Body of pancreas (tissue), 4 donors: ENCODE measurements at places on chromosomes 7 and 10. TPM values are rescaled to one million over a fixed set of nuclear protein-coding genes. Genes with fewer than 3 reads are reported as not detected.

The ADRB1 gene
- 8.6 TPM for total RNA-seq

The STEAP2 gene
- 9.2 TPM for total RNA-seq

The ADAMTS14 gene
- 0.33 TPM for total RNA-seq

The GNAT3 gene
- total RNA-seq: 0.26 TPM

The HOXA3 gene
- 1.6 TPM for total RNA-seq

The CCDC71L gene
- total RNA-seq: 8.6 TPM

The ARHGAP12 gene
- 34.3 TPM for total RNA-seq

The GNAI1 gene
- 9.1 TPM for total RNA-seq

The SPDYE1 gene
- not detected for total RNA-seq

The UBE2D1 gene
- 7.5 TPM for total RNA-seq

The PTTG1IP2 gene
- total RNA-seq: not detected

The ZNF107 gene
- total RNA-seq: 2.3 TPM

The DPYSL4 gene
- total RNA-seq: 0.52 TPM

The KCNMA1 gene
- 5.9 TPM for total RNA-seq

The SLC18A3 gene
- not detected for total RNA-seq

The DKK1 gene
- not detected for total RNA-seq

The CTAGE15 gene
- not detected for total RNA-seq

The ENTPD1 gene
- total RNA-seq: 3.0 TPM

The ABCB8 gene
- 39.6 TPM for total RNA-seq

The NHLRC2 gene
- 17.9 TPM for total RNA-seq

The ANKRD30A gene
- not detected for total RNA-seq

The TRPV6 gene
- 110 TPM for total RNA-seq

The DPP6 gene
- 1.8 TPM for total RNA-seq

The DNAH11 gene
- total RNA-seq: 0.52 TPM

The UFSP1 gene
- total RNA-seq: 6.2 TPM

The ALDH18A1 gene
- 46.4 TPM for total RNA-seq

The IKZF1 gene
- 3.9 TPM for total RNA-seq

The NME8 gene
- total RNA-seq: not detected

The FEZF1 gene
- not detected for total RNA-seq

The UNCX gene
- total RNA-seq: not detected

The RASA4B gene
- total RNA-seq: 12.5 TPM
